Tongue (tissue), 3 donors: ENCODE measurements at places on chromosomes 13 and 19.

DNA sequence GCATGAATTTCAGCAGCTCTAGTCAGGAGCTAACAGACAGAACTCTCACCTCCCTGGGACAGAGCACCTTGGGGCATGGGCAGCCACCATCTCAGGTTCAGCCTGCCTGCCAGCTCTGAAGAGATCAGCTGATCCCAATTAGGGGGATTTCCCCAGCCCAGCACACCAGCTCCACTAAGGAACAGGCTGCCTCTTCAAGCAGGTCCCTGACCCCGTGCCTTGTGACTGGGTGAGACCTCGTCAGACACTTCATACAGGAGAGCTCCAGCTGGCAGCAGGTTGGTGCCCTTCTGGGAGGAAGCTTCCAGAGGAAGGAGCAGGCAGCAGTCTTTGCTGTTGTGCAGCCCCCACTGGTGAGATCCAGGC is 84.5 kb upstream of the UFM1 start:
- DNase-seq: no peak

- no peak for DNase-seq
Measured at GRCh38 chr13:41716236-41716635, 244.7 kb downstream of the VWA8 start.

DNA sequence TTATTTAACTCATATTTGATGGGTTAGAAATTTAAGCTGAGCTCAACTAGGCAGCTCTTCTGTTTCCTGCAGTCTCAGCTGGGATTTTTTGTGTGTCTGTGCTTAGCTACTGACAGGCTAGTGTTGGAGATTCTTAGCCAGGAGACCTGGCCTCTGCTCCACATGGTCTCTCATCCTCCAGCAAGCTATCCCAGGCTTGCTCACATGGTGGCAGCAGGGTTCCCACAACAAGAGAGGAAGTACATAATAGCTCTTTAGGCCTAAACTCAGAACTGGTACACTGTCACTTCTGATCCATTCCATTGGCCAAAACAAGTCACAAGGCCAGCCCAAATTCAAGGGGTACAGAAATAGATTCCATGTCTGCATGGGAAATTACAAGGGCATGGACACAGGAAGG is 406.2 kb downstream of the SUCLA2 start:
- no peak for DNase-seq

DNA sequence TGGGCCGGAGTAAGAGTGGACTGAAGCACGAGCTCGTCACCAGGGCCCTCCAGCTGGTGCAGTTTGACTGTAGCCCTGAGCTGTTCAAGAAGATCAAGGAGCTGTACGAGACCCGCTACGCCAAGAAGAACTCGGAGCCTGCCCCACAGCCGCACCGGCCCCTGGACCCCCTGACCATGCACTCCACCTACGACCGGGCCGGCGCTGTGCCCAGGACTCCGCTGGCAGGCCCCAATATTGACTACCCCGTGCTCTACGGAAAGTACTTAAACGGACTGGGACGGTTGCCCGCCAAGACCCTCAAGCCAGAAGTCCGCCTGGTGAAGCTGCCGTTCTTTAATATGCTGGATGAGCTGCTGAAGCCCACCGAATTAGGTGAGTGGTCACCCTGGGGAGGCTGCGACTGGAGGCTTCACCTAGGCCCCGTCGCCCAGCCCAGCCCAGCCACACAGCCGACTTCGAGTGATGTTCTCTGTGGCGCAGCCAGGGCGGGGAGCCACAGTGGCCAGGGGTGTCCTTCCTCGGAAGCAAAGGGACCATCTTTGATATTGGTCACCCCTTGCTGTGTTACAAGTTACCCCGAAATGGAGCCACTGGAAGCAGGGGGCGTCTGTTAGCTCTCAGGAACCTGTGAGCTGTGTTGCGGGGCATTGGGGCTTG is 5.6 kb downstream of the PIAS4 start:
- no peak for DNase-seq

- DNase-seq: peak; percentile 95
Measured at GRCh38 chr19:37855098-37855497, 51.3 kb downstream of the WDR87 start.

DNA sequence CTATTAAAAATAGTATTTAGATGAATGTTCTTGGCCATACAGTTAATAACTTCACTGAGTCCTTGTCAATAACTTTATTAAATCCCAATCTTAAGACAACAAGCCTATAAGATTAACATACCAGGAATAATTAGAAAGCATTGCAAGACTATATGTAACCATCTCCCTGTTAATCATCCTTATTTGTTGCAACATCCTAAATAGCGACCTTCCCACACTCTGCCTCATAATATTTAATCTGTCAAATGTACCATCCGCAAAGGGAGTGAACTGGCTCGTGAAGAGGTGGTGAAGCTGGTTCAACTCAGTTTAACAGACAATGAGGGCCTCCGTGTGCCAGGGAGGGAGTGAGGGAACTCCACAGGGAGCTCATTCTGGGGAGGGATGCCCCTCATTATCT is 33.9 kb downstream of the KL start:
- no peak for DNase-seq

- no peak for DNase-seq
Measured at GRCh38 chr13:99311137-99311536, 3.9 kb upstream of the GPR183 start.

- DNase-seq: peak; percentile 29
Measured at GRCh38 chr19:8251025-8251472, 41.9 kb downstream of the CERS4 start.

DNA sequence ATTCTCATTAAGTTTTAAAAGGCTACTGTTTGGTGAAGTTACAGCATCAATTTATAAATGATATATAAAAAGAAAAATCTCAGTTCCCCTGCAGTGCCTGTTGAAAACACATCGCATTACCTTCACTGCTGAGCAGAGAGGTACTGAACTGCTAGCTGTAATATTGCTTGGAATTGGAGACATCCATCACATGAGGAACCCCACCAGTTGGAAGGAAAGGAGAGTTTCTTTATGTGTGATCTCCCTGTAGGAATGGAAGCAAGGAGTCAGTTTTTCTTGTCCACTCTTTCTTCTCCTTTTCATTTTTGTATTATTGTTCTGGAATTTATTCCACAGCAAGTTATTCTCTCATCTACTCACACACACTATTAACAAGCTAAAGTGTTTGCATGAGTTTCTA is 1586.0 kb upstream of the PRR20A start:
- no peak for DNase-seq

- DNase-seq: no peak
Measured at GRCh38 chr13:36543671-36544070, 111.4 kb downstream of the CCNA1 start.

GRCh38 chr13:98261165-98261702 is 84.2 kb upstream of the RNF113B start:
- no peak for DNase-seq

DNA sequence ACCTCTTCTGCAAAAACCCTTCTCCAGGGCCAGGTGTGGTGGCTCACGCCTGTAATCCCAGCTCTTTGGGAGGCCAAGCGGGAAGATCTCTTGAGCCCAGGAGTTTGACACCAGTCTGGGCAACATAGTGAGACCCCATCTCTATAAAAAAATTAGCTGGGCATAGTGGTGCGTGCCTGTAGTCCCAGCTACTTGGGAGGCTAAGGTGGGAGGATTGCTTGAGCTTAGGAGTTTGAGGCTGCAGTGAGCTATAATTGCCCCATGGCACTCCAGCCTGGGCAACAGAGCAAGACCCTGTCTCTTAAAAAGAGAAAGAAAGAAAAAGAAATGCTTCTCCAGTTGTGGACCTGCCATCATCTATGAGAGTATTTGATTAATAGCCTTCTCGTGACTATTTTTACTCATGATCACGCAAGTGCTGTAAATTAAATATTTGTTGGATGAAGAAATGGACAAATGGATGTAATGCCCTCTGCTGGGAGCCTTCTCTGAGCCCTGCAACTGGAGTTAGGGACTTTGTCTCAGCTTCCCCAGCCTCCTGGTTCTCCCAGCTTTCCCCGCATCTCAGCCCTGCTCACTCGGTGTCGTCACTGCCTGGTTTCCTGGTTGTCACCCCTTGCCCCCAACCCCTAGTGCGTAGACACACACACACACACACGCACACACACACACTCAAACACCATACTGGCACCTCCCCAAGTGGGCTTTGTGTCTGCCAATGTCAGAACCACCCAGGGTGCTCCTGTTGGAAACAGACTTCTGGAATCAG is 12.2 kb downstream of the WIZ start:
- DNase-seq: no peak

GRCh38 chr13:112990783-112991182 is 21.8 kb downstream of the MCF2L start:
- DNase-seq: peak; percentile 67

DNA sequence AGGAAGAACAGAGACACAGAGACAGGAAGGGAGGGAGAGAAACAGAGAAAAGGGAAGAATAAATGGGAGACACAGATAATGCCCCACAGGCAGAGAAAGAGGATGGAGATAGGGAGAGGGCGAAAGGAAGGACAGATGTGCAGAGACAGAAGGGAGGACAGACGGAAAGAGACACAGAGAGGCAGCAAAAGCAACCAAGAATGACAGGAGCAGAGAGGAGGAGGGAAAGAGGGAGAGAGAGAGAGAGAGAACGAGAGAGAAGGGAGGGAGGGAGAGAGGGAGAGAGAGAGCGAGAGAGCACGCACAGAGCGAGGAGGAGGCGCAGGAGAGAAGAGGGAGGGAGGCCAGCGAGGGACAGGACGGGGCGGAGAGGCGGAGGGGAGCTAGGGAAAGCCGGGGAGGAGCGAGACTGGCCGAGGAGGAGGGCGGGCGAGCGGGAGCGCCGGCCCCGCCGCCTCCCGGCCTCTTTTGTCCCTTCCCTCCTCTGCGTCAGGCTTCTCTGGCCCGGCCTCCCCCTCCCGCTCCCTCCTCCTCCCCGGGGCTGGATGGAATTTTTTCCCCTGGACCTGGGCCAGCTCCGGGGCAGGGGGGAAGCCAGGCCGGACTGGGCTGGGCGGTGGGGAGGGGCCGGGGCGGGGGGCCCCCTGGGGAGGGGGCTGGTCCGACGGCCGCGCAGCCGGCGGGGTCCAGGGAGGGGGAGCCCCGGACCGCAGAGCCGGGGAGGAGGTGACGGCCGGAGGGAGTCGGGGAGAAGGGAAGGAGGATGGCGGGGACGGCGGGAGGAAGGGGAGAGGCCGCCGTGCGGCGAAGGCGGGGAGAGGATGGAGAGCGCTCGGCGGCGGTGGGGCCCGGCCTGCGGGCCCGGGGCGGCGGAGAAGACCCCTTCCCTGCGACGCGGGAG is 4.2 kb upstream of the SPACA6 start:
- DNase-seq: peak; percentile 98

DNA sequence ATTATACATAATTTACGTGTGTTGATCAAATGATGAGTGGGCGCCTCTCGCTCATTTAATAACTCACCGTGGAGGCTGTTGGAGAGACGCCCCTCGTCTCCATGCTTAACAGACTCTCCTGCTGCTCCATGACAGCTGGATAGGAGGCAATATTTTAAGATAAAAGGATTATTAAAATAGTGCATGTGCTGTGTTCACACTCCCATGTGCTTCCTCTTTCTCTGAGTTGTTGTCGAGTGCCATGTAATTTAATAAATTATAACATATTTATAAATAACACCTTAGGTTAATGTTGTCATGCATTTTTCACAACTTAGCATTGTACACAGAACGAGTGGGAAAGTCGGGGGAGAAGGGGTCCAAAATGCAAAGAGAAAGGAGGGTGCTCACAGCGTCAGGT is 161.4 kb upstream of the TSHZ3 start:
- no peak for DNase-seq
